ENCODE measurements at places on chromosomes 2 and 18. TPM values are rescaled to one million over a fixed set of nuclear protein-coding genes. Genes with fewer than 3 reads are reported as not detected.

Gene ANKRD30BL
- total RNA-seq, result not detected

Gene MDH1
- 164 TPM for total RNA-seq

Gene BOLL
- not detected for total RNA-seq

Gene ELOA2
- total RNA-seq, result not detected

Gene NMUR1
- total RNA-seq, result not detected

Gene IL37
- not detected for total RNA-seq

Gene GATA6
- total RNA-seq, result 5.2 TPM

Gene FAP
- total RNA-seq, result 207 TPM

Gene MRPL30
- 31.2 TPM for total RNA-seq

Gene IL1B
- 2.6 TPM for total RNA-seq

Gene SMIM21
- total RNA-seq, result not detected

Gene RAB17
- total RNA-seq, result 0.43 TPM

Gene LANCL1
- 33.8 TPM for total RNA-seq

Gene CCDC68
- 9.1 TPM for total RNA-seq

Gene MAP3K19
- not detected for total RNA-seq

Gene POTEE
- total RNA-seq, result not detected

Gene IL1RL1
- 0.32 TPM for total RNA-seq

Gene CETN1
- not detected for total RNA-seq

Gene TOGARAM2
- 0.43 TPM for total RNA-seq

Gene IL1RN
- not detected for total RNA-seq

Gene ARMC9
- 189 TPM for total RNA-seq

Gene SIX2
- under 0.01 TPM for total RNA-seq

Gene REG3A
- not detected for total RNA-seq

Gene ACMSD
- total RNA-seq, result not detected

Gene SCN9A
- 72.1 TPM for total RNA-seq

Gene DIS3L2
- 30.7 TPM for total RNA-seq

Gene FAM237A
- total RNA-seq, result not detected

Gene VWC2L
- under 0.01 TPM for total RNA-seq

Data from fibroblast of villous mesenchyme (primary cell).